ENCODE measurements at places on chromosomes 6 and 20.

GRCh38 chr20:29301624-29302259, 1955.7 kb upstream of the DEFB115 start:
- no peak for DNase-seq

- no peak for DNase-seq
Measured at GRCh38 chr20:2859330-2860121, 13.8 kb upstream of the PTPRA start.

GRCh38 chr6:73728548-73729205, 32.7 kb downstream of the CD109 start:
- DNase-seq, result no peak

- no peak for DNase-seq
Measured at GRCh38 chr20:37418591-37419109, 72.7 kb downstream of the SRC start.

DNA sequence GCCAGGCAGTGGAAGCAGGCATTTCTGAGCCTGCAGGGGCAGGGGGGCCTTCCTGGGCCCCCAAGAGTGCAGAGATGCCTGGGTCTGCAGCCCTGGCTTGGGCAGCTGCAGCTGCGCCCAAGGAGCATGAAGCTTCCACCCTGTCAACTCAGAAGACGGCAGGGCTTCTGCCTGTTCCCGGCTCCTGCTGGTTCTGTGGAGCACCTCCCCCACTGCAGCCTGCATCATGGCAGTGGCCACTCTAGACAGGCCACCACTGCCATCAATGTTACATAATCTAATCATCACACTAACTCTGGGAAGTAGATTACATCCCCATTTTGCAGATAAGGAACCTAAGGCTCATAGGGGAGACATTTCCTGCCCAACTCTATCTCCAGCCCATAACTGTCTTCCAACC, 21.1 kb upstream of the TOP1 start:
- no peak for DNase-seq

DNA sequence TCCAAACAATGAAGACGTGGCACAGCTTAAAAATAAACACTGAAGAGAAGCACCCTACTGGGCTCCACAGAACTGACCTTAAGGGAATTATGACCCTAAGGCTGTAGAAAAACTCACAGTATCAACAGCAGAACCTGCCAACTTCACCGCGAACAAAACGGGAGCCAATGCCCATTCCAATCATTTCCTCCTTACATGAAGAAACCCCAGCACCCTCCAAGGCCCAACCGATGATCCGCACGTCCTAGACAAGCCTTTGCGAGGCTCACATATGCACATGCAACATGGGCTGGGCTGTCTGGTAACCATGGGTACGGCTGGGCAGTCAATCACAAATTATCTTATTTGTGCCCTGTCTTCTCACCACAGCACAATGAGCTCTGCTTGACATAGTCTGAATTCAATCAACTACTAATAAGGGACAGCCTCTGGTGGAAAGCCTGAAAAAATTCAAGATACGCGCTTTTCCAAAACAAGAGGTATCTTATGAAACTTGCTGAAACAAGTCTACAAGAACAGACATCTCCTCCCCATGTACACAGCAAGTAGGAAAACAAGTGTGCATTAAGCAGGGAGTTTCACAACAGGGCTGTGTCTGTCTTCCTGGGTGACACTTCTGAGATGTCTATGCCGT, 1.7 kb downstream of the DIDO1 start:
- DNase-seq, result no peak

DNA sequence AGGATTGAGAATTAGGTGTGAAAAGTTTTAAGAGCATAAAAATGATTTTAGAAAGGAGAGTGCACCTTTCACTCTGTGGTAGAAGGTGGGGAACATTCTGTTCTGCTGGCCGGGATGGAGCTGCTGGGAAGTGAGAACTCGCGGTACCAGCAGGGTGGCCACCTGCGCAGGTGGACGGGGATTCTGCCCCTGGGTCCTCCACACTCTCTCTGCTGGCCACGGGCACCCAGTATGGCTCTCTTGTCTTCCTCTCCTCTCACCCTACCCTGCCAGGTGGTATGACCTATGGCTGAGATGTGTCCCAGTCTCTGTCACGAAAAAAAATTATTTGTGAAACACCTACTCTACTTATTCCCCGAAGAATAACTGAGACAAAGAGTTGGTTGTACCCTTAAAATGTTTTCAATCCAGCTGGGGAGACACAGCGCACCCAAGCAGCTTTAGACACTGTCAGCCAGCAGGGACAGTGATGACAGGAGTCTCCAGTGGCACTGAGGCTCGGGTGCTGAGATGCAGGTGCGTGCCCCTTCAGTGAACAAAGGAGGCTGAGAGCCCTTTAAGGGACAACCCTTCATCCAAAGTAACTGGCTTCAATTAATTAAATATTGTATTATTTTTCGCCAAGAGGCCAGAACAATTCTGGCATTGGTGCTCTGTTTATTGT, 195.4 kb downstream of the TBXT start:
- no peak for DNase-seq

DNA sequence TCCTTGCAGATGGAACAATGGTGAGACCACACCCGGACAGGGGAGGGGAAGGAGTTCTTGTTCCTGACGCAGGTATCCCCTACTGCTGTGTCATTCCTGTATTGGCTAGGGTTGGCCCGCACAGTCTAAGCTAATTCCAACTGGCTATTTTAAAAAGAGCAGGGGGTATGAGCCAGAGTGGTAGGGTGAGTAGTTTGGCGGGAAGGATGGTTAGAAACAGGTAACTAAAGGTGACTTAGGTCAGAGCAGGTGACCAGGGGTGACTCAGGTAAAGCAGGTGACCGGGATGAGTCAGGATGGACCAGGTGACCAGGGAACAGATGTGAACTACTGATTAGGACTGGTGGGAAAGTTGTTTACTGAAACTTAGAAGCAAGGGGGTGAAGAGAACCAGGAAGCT, 58.0 kb downstream of the ZNF292 start:
- DNase-seq, result no peak

GRCh38 chr6:19804205-19805128, 32.7 kb upstream of the ID4 start:
- DNase-seq, result no peak

GRCh38 chr6:148700047-148700715, 46.6 kb upstream of the UST start:
- DNase-seq, result no peak

GRCh38 chr6:36615018-36615761, 21.0 kb downstream of the SRSF3 start:
- DNase-seq, result no peak

- no peak for DNase-seq
Measured at GRCh38 chr6:15987569-15987968, 141.3 kb upstream of the MYLIP start.

DNA sequence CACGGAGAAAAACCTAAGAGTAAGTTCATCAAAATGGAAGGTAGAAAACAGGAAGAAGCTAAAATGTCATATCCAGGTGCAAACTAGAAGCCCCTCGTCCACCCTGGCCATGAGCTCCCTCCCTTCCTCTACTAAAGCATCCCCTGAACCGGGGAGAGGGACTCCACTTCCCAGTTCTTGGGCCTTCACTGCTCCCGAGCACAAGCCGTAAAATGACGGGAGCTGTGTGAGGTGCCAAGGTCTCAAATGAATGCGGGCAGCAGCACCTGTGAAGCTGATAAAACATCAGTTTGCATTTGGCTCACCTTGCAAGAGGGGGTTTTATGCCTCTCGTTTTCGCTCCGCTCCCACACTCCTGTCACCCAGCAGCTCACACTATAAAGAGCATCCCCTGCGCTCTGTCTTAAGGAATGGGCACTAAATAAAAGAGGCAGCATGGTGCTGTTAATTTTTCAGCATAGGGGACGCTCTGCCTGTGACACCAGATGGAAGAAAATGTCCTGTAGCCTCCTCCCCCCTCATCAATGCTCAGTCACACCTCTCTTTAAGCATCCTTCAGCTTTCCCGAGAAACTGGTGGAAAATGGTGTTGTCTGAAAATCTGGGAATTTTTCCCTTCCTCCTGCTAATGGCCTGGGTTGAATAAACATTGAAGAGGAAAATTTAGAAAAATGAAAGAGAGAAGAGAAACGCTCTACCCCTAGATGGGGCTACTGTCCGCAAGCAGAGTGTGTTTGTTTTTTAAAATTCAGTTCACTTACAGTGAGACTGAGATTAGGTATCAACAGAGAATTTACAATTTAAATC, 563.0 kb upstream of the AGPAT4 start:
- DNase-seq, result no peak

DNA sequence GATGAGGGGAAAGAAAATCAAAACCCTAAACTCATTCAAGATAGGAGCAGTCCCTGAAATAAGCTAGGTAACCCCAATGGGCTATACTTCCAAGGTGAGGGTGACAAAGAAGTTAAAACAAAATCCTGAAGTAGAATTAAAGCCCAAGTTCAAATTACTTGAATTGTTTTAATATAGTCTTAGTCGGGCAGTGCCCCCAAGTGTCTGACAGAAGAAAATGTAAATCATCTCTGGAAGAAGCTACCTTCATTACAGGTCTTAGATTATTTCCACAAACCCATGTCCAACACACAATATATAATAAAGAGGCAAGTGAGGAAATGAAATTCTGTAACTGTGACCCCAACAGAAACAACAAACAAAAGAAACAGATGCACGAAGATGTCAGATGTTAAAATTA, 36.8 kb upstream of the L3MBTL3 start:
- no peak for DNase-seq

- DNase-seq, result no peak
Measured at GRCh38 chr20:1950836-1951235, 43.0 kb downstream of the PDYN start.

- DNase-seq, result no peak
Measured at GRCh38 chr6:75818098-75818855, 69.2 kb downstream of the MYO6 start.

GRCh38 chr20:9573335-9574151, 59.2 kb downstream of the LAMP5 start:
- no peak for DNase-seq

DNA sequence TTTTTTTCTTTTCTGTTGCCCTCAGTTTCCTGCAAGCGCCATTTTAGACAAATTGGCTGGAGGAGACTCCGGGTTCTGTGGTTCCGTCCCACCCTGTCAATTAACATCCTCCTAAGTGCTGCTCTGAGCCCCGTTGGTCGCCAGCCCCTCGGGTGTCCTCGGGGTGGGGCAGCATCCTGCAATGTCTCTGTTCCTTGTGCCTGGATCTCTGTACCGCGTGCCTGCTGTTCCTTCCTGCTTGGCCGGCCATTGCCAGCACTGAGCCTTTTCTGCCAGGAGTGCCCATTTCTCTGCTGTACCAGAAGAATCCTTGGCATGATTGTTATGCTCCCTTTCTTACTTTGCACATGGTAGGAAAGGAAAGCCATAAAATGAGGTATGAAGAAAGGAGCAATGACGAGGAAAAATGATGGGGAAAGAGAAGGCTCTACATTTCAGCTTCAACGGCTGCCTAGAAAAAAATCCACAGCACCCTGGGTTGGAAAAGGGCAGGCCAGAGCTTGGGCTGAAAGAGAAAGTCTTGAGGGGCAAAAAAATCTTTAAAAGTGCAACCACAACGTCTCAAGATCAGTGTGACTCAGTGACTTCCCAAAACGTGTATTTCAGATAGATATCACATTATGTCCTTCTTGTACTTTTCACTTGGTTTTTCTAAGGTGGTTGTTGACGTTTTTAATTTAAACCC, 256.7 kb downstream of the CLIC5 start:
- DNase-seq, result no peak

GRCh38 chr6:52046456-52046855, 41.0 kb downstream of the PKHD1 start:
- no peak for DNase-seq

DNA sequence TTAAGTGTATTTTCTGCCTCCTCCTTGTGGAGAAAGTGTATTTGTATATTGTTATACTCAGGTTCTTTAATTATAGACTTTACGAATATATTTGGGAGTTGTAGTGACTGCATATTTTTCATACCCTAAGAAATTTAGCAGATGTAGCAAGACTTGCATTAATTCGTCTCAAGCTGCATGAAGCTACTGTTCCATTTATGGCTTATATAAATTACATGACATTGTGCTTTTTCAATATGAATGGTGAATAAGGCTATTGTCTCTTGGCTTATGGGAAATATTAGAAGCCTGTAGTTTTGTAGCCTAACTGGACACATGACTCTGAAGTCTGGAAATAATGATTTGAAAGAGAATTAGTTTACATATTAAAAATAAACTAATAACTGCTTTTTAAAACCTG, 2.4 kb downstream of the ADGRG6 start:
- DNase-seq, result no peak

DNA sequence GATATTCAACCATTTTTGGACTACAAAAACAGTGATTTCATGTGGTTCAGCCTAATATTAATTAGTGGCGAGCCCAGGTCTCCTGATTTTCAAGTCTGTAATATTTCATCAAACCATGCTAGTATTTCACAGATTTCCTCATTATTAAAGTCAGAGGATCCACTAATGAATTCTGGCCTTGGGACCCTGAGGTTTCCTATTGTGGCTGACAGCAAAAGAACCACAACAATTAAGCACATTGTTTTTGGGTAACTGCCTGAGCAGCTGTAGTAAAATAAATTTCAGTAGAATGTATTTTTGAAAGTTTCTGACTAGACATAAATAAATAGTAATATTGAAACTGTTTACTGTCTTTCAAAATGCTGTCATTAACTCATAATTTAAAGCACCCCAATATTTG, 630.7 kb upstream of the MMS22L start:
- DNase-seq, result no peak

- DNase-seq, result no peak
Measured at GRCh38 chr6:43089467-43089866, 13.4 kb downstream of the PTK7 start.

DNA sequence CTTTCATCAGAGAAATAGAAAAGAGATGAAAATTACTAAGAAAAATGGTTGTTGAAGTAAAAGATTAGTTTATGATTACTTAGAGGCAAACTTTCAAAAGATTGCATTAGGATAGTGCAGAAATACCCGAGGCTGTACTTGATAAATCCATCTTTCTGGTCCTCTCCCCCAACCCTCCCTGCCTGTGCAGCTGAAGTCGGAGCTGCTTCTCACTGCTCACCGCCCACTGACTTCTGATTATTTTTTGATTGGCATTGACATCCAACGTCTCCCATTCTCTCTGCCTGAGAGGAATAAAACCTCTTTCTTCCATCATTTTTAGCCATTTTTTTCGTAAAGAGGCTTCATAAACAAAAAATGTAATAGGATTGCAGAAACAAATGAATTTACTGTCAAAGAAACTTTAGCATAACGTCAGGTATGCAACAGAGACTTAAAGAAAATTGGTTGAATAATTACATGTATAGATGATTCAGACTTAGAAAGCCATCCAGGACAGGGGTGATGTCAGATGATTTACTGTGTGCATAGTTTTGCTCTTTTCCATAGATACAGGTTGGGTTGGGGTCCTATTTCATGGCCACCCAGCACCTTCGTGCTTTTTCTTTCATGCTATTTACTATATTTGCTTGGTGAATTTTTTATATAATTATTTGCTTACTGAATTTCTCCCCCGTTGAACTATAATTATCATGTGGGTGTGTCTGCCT, 53.6 kb upstream of the EDN3 start:
- DNase-seq, result no peak

Data from stimulated activated CD8-positive, alpha-beta memory T cell treated with anti-CD3 and anti-CD28 coated beads, Interleukin-4, amount 100 ng/mL, for 1 hour (primary cell).